Activated CD4-positive, CD25-positive, alpha-beta regulatory T cell treated with anti-CD3 and anti-CD28 coated beads, Interleukin-2, amount 50 U/mL, for 24 hours (primary cell): ENCODE measurements at places on chromosomes 7 and 10.

DNA sequence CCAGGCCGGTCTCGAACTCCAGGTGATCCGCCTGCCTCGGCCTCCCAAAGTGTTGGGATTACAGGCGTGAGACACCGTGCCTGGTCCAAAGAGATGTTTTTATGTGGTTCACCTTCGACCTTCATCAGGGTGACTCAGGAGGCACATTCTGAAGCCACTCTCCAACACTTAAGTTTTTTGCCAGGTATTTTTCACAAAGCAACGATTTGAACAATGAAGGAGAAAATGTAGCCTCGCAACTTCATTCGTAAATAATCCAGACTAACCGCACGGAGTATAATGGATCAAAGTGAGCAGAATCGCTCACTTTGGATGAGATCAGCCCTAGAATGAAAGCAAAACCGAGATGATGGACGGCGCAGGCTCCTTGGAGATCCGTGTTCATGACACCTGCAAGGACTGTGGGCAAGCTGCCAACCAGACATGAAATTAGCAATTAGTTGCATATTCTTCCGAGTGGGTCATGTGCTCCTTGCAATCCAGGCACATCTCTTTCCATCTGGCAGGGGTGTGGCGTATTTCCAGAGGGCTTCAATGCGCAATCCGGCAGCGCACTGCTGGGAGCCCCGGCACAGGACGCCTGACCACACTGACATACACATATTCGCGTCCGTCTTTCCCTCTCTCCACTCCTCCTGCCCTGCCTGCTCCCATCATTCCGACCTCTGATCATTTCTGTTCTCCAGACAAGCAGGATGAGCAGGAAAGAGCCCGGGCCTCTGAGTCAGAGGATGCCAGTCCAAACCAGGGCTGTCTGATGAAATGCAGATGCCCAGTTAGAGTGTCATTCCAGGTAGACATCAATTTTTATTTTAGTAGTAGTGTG is 148.4 kb downstream of the KLF6 start:
- ATAC-seq: no peak

GRCh38 chr10:72525689-72526088 is 100.2 kb downstream of the MICU1 start:
- ATAC-seq: no peak

- ATAC-seq: no peak
These were observed 175.7 kb upstream of the PTN start for GRCh38 chr7:137519181-137519691.

- no peak for ATAC-seq
These were observed 21.3 kb downstream of the ZNF107 start for GRCh38 chr7:64687249-64687648.

DNA sequence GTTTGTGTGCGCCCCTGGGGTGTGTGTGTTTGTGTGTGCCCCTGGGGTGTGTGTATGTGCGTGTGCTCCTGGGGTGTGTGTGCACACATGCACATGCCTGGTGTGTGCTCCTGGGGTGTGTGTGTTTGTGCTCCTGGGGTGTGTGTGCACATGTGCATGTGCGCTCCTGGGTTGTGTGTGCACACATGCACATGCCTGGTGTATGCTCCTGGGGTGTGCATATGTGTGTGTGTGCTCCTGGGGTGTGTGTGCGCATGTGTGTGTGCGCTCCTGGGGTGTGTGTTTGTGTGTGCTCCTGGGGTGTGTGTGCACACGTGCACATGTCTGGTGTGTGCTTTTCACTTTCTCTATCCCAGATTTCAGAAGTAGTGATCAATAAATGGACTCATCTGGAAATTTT is 321.0 kb downstream of the WDR37 start:
- no peak for ATAC-seq

- no peak for ATAC-seq
These were observed 91.3 kb downstream of the CYTH3 start for GRCh38 chr7:6181136-6181535.

DNA sequence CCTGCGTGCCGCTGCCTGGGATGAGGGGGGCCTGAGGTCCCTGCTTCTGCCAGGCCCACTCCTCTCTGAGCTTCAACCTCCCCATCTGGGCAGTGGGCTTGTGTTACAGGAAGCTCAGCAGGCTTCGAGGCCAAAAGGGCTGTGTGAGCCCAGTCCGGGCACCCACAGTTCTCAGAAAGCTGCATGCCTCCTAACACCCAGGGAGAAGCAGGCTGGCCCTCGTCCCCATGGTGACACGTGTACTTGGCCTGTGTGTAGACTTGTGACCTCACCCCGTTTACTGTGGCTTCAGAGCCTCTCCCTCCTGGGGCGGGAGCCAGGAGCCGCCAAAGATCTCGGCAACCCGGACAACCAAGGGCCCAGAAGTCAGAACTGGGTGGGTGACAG is 2.2 kb upstream of the GRIFIN start:
- no peak for ATAC-seq

- ATAC-seq: no peak
These were observed 172.9 kb downstream of the LRRC4 start for GRCh38 chr7:127858091-127858914.

GRCh38 chr10:110357252-110357780 is 52.6 kb upstream of the SMNDC1 start:
- peak; percentile 52 for ATAC-seq

DNA sequence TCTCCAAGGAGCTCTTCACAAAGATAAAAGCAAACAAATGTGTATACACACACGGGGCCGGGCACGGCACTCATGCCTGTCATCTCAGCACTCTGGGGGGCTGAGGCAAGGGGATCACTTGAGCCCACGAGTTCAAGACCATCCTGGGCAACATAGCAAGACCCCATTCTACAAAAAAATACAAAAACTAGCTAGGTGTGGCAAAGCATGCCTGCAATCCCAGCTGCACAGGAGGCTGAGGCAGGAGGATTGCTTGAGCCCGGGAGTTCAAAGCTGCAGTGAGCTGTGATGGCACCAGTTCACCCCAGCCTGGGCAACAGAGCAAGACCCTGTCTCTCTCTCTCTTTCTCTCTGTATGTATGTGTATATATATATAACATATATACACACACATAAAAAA is 22.3 kb downstream of the TTYH3 start:
- ATAC-seq: no peak

- no peak for ATAC-seq
These were observed 79.2 kb upstream of the KCTD7 start for GRCh38 chr7:66549466-66549865.

- no peak for ATAC-seq
These were observed 45.6 kb downstream of the JCAD start for GRCh38 chr10:30013757-30014156.

GRCh38 chr7:42227541-42227935 is 9.5 kb downstream of the GLI3 start:
- no peak for ATAC-seq

DNA sequence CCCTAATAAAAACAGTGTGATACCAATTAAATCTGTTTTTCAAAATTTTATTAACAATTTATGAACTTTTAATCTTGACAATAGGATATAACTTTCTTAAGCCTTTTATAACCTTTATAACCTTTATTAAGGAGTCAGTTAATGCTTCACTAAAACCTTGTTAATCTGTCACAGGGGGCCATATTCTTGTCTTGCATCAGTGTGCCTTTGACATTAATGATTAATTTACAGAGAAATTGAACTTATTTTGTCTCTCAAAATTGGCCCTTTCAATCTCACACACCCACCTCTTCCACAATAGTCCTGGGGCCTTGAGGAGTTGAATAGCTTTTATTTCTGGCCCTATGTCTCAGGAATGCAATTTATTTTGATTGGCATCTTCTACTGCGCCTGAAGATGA is 68.5 kb downstream of the AKR1C4 start:
- no peak for ATAC-seq

GRCh38 chr10:81502677-81503359 is 372.2 kb upstream of the NRG3 start:
- ATAC-seq: no peak

DNA sequence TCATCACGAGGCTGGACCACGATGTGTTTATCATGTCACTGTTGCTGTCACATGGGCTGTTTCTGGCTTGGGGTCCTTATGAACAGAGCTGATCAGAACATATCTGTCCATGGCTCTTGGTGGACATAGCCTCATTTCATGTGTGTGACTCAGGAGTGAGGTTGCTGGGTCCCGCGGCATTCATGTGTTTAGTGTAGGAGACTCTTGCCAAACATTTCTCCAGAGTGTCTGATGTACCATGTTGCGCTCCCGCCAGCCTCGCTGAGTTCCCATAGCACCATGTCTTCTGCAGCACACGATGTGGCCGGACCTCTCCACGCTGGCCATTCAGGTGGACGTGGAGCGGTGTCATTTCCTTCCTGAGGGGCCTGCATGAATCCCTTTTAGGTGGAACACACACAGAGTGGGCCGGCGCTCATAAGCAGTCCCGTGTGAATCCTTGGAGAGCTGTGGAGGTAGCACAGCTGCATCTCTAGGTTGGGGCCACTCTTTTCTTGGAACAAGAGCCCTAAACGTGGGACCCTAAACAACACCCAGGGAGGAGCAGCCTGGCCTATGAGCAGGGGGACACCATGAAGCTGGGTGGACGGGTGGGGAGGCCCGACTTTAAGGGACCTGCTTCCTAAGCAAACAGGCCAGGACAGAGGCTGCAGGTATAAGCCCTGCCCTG is 134.6 kb downstream of the LHPP start:
- no peak for ATAC-seq

- no peak for ATAC-seq
These were observed 62.9 kb upstream of the ZMIZ2 start for GRCh38 chr7:44685723-44686122.

GRCh38 chr10:85648279-85648754 is 718.3 kb downstream of the GRID1 start:
- ATAC-seq: no peak

DNA sequence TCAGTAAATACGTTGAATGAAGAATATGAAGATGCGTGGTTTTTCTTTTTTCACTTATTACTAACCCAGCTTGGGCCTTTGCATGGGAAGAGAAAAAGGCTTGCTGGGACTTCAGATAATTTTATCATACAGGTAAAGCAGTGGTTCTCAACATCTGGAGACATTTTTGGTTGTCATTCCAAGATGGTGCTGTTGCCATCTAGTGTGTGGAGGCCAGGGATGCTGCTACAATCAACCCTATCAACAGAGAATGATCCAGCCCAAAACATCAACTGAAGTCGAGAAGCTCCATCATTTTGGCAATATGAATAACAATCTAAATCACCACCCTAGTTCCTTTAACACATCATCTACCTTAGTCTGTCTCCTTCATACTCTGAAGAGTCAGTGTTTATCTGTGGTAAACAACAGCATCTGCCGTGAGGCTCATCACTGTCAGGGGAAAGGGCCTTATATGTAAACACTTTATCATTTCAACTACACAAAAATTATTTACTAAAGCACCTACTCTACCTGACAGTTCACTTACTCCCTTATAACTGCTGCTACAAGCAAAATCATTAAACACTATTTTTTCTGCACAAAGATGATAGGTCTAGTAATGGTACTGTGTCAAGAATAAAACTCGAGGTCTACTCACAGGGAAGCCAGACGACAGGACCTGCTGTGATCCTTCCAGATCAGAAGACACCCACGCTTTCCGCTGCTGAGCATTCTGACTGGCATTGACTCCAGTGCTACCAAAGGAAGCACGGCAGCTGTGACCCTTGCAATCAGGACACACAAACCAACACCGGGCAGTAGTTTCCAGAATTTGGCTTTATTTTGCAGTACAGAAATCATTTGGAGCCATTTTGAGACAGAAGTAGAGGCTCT is 48.6 kb downstream of the GDI2 start:
- no peak for ATAC-seq
